Activated T-helper 17 cell treated with anti-CD3 and anti-CD28 coated beads, Interleukin-2, amount 50 U/mL, for 72 hours (primary cell): ENCODE measurements at places on chromosomes 4 and X.

- no peak overlapping the region for H3K27ac ChIP-seq
- no peaks in the 10 kb centered on the region for H3K36me3 ChIP-seq
- no peak for ATAC-seq
- no peaks in the 10 kb centered on the region for H3K4me1 ChIP-seq
- peaks cover 4% of the 10 kb centered on the region for H3K27me3 ChIP-seq
- H3K4me3 ChIP-seq, result no peak overlapping the region
Observed at GRCh38 chrX:40457406-40457805, 123.4 kb upstream of the ATP6AP2 start.

DNA sequence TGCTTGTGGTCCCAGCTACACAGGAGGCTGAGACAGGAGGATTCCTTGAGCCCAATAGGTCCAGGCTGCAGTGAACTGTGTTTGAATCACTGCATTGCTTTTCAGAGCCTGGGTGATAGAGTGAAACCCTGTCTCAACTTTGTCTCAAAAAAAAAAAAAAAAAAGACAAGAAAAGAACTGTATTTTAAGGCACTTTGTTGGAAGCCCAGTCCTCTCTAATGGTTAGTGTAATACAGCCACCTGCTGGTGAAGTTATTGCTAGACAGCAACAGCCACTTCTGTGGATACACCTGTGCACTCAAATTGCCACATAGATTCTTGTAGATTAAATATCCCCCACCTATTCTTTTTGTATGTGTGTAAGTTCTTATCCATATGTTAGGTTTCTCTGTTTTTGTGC, 10.1 kb upstream of the FGG start:
- ATAC-seq, result peak; percentile 50
- no peaks in the 10 kb centered on the region for H3K36me3 ChIP-seq
- H3K27ac ChIP-seq, result no peak overlapping the region
- H3K4me1 ChIP-seq, result no peaks in the 10 kb centered on the region
- no peak overlapping the region for H3K4me3 ChIP-seq

DNA sequence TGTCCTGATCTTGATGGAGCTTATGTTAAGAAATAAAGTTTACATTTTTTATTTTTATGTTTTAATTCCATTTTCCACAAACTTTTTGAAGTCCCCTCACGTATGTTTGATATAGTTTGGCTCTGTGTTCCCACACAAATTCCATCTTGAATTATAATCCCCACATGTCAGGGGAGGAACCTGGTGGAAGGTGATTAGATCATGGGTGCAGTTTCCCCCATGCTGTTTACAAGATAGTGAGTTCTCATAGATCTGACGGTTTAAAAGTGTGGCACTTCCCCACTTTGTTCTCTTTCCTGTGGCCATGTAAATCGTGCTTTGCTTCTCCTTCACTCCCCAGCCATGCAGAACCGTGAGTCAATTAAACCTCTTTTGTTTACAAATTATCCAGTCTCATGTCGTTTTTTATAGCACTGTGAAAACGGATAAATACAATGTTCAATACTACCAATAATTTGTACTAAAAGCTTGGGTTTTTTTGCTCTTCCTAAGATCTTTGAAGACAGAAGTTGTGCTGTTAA, 89.8 kb downstream of the PAPSS1 start:
- no peak overlapping the region for H3K27ac ChIP-seq
- no peaks in the 10 kb centered on the region for H3K27me3 ChIP-seq
- peaks cover 45% of the 10 kb centered on the region for H3K36me3 ChIP-seq
- no peak for ATAC-seq
- H3K4me1 ChIP-seq, result peaks cover 8% of the 10 kb centered on the region
- no peak overlapping the region for H3K4me3 ChIP-seq

DNA sequence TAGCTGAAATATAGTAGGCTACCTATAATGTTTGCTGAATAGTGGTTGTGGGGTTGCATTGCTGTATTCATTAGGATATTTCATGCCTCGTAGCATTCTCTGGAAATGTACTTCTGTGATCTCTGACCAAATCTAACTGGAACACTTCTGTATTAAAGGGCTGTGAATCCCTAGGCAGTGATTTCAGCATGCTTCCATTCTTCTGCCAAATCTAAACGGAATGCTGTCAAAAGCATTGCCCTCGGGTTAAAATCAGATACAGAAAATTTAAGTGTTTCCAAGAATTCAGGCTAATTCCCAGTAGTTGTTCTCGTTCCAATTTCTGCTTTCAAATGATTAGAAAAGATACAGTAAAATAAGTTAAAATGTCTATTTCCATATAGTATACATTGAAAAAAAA, 1847.5 kb upstream of the IGFBP7 start:
- ATAC-seq, result no peak
- H3K27ac ChIP-seq, result no peak overlapping the region
- H3K4me1 ChIP-seq, result no peaks in the 10 kb centered on the region
- no peaks in the 10 kb centered on the region for H3K27me3 ChIP-seq
- H3K36me3 ChIP-seq, result no peaks in the 10 kb centered on the region

GRCh38 chr4:15117270-15117946, 115.1 kb downstream of the CPEB2 start:
- peak overlapping the region; percentile 88 for H3K27ac ChIP-seq
- peaks cover 12% of the 10 kb centered on the region for H3K4me1 ChIP-seq
- peak; percentile 95 for ATAC-seq
- H3K36me3 ChIP-seq, result peaks cover 6% of the 10 kb centered on the region
- H3K4me3 ChIP-seq, result peak overlapping the region; percentile 41

GRCh38 chr4:160180211-160180610, 1077.3 kb downstream of the RAPGEF2 start:
- H3K4me3 ChIP-seq, result no peak overlapping the region
- no peaks in the 10 kb centered on the region for H3K27me3 ChIP-seq
- no peaks in the 10 kb centered on the region for H3K36me3 ChIP-seq
- ATAC-seq, result no peak

DNA sequence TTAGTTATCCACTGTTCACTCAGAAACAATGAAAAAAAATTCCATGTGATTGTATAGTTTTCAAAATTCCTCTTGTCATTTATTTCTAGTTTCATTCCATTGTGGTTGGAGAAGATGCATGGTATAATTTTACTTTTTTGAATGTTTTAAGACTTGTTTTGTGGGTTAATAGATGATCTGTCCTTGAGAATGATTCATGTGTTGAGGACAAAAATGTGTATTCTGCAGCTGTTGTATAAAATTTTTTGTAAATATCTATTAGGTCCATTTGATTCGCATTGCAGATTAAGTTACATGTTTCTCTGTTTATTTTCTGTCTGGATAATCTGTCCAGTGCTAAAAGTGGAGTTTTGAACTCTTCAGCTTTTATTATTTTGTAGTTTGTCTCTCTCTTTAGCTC, 65.4 kb downstream of the RTL3 start:
- no peaks in the 10 kb centered on the region for H3K36me3 ChIP-seq
- no peak overlapping the region for H3K4me3 ChIP-seq
- ATAC-seq, result no peak

GRCh38 chr4:16807355-16807754, 91.1 kb downstream of the LDB2 start:
- no peaks in the 10 kb centered on the region for H3K36me3 ChIP-seq
- ATAC-seq, result no peak
- peaks cover 3% of the 10 kb centered on the region for H3K27me3 ChIP-seq
- H3K27ac ChIP-seq, result no peak overlapping the region

DNA sequence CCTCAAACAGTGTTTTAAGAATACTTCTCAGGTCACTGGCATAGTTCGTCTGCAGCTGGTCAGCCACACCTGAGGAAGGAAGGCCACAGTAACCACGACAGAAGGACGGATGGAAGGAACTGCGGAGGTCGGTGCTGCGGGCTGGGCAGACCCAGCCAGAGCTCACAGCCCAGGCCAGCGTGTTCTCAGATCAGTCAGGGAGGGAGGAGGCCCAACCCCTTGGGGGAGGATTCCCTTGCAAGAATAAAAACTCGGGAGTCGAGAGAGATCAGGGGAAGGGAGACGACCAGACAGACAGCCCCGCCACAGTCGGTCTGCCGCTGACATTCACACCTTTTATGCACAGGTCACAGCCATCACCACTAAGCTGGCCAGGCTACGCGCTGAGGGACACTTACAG, 11.3 kb upstream of the MXD4 start:
- ATAC-seq, result no peak
- H3K4me1 ChIP-seq, result no peaks in the 10 kb centered on the region
- H3K4me3 ChIP-seq, result no peak overlapping the region

DNA sequence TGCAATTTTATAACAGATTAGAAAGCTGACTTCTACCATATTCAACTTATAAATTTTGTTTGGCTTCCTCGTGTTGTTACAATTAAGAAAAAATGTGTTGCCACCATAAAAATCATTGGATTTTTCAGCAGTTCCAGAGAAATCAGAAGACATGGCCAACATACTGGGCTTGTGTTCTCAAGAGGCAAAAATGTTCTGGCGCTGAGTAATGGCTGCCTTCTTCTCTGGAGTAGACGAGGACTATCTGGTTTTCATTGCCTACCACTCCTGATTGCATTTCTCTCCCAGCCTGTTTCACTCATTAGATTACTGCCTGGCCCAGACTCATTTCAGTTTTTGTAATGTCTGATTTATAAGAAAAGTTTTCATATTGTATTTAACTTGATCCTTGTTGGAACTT, 122.3 kb downstream of the ARHGAP10 start:
- no peak for ATAC-seq
- H3K4me1 ChIP-seq, result no peaks in the 10 kb centered on the region
- H3K36me3 ChIP-seq, result no peaks in the 10 kb centered on the region
- H3K27me3 ChIP-seq, result no peaks in the 10 kb centered on the region
- H3K27ac ChIP-seq, result no peak overlapping the region
- H3K4me3 ChIP-seq, result no peak overlapping the region

DNA sequence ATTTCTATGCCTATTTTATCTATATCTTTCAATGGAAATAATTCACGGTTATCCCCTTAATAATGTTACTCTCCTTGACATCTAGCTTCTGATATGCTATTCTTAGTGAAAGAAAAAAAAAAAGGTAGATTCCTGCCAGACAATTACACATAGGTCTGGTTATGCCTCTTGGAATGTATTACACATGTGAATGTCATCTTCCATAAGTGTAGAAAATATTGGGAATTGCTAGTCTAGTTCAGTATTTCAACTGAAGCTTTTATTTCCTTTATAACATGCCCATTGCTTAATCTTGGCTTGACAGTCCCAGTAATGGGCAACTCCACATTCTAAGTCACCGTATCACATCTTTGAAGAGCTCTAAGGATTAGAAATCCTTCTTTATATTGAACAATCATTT, 25.4 kb upstream of the PPP1R2C start:
- H3K36me3 ChIP-seq, result no peaks in the 10 kb centered on the region
- ATAC-seq, result no peak
- H3K4me3 ChIP-seq, result no peak overlapping the region
- H3K27ac ChIP-seq, result no peak overlapping the region

DNA sequence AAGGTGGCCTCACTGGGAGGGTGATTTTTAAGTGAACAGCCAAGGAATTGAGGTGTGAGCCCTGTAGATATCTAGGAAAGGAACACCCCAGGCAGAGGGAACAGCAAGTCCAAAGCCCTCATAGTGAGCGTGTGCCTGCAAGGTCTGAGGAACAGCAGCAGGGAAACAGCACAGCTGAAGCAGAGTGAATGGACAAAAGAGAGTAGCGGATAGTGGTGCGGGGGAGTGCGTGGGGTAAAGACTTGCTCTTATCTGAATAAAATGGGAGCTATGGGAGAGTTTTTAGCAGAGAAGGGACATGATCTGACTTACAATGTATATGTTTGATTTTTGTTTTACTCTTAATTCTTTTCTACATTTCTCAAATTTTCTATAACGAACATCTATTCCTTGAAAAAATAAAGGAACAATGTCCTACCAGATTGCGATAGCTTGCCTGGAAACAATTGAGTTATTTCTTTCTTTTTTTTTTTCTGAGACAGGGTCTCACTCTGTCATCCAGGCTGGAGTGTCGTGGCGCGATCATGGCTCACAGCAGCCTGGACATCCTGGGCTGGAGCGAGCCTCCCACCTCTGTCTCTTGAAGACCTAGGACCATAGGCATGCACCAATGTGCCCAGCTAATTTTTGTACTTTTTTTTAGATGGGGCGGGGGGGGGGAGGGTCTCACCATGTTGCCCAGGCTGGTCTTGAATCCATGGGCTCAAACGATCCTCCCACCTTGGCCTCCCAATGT, 19.5 kb upstream of the HADH start:
- ATAC-seq, result no peak
- H3K27ac ChIP-seq, result no peak overlapping the region
- H3K4me3 ChIP-seq, result no peak overlapping the region
- no peaks in the 10 kb centered on the region for H3K36me3 ChIP-seq

DNA sequence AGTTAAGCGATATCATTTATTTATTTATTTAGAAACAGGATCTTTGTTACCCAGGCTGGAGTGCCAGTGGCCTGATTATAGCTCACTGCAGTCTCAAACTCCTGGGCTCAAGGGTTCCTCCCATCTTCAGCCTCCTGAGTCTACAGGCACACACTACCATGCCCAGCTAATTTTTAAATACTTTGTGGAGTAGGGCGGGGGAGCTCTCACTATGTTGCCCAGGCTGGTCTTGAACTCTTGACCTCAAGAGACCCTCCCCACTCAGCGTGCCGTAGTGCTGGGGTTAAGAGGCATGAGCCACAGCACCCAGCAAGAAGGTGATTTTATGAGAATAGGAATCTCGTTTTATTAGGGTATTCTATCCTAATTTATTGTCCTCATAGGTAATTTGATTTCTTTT, 3.9 kb upstream of the UFSP2 start:
- peaks cover 20% of the 10 kb centered on the region for H3K36me3 ChIP-seq
- ATAC-seq, result no peak
- H3K4me3 ChIP-seq, result no peak overlapping the region
- H3K27me3 ChIP-seq, result peaks cover 4% of the 10 kb centered on the region
- H3K27ac ChIP-seq, result no peak overlapping the region

DNA sequence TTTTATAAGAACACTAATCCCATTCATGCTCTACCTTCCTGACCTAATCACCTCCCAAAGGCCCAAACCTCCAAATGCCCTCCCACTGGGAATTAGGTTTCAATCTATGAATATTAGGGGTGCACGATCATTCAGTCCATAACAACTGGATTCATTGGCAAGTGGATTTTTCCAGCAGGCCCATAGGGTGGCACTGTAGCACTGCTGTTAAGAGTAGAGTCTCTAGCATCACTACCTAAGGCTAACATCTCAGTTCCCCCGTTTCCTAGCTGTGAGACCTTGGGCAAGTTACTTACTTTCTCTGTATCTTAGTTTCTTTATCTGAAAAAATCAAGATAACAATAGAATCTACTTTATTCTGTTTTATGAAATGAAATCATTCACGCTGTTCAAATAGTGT, 315.8 kb downstream of the STIM2 start:
- H3K27ac ChIP-seq, result no peak overlapping the region
- peaks cover 3% of the 10 kb centered on the region for H3K27me3 ChIP-seq
- H3K36me3 ChIP-seq, result no peaks in the 10 kb centered on the region
- ATAC-seq, result no peak
- no peaks in the 10 kb centered on the region for H3K4me1 ChIP-seq
- no peak overlapping the region for H3K4me3 ChIP-seq

DNA sequence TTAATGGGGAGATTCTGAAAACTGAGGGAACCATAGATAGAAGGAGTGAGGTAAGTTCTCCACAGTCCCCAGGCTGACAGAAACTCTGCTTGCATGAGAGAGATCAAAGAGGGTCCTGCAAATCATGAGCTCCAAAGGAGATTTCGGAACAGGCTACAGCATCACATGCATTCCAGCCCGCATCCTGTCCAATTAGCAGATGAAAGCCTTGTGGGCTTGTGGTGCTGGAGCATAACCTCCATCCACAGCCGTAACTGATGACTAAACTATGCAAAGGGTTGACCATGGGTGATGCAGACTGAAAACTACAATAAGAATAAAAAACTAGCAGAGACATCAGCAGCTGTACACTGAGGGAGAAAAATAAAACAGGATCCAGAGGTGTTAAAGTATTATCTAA, 654.5 kb downstream of the TLL1 start:
- no peaks in the 10 kb centered on the region for H3K4me1 ChIP-seq
- ATAC-seq, result no peak
- H3K4me3 ChIP-seq, result no peak overlapping the region
- H3K27me3 ChIP-seq, result no peaks in the 10 kb centered on the region
- no peak overlapping the region for H3K27ac ChIP-seq
